ENCODE measurements at places on chromosomes 11 and 22. TPM values are rescaled to one million over a fixed set of nuclear protein-coding genes. Genes with fewer than 3 reads are reported as not detected.

The IL17REL gene
- total RNA-seq, result not detected

The SMCO4 gene
- 5.3 TPM for total RNA-seq

The RAB6A gene
- total RNA-seq, result 111 TPM

The CBLIF gene
- total RNA-seq, result not detected

The NLRP10 gene
- not detected for total RNA-seq

The MMP27 gene
- not detected for total RNA-seq

The SLC22A9 gene
- not detected for total RNA-seq

The NAALADL1 gene
- total RNA-seq, result 38.9 TPM

The CHRM1 gene
- not detected for total RNA-seq

The KRTAP5-7 gene
- not detected for total RNA-seq

The TECTA gene
- 1.2 TPM for total RNA-seq

The NCAM1 gene
- 11.4 TPM for total RNA-seq

The CCDC116 gene
- 0.16 TPM for total RNA-seq

The TSPAN18 gene
- total RNA-seq, result 0.88 TPM

The C1QTNF4 gene
- total RNA-seq, result 6.3 TPM

The MIAT gene
- 0.39 TPM for total RNA-seq

The APOL4 gene
- total RNA-seq, result 0.24 TPM

The PHLDA2 gene
- 3.7 TPM for total RNA-seq

The OR5M8 gene
- not detected for total RNA-seq

The OR10A2 gene
- total RNA-seq, result not detected

The PYGM gene
- total RNA-seq, result 2.8 TPM

The THAP12 gene
- 34.9 TPM for total RNA-seq

The IGF2 gene
- 42.0 TPM for total RNA-seq

The PLEKHA7 gene
- 1.7 TPM for total RNA-seq
